Lower leg skin (tissue), 4 donors: ENCODE measurements at places on chromosomes 4 and X.

DNA sequence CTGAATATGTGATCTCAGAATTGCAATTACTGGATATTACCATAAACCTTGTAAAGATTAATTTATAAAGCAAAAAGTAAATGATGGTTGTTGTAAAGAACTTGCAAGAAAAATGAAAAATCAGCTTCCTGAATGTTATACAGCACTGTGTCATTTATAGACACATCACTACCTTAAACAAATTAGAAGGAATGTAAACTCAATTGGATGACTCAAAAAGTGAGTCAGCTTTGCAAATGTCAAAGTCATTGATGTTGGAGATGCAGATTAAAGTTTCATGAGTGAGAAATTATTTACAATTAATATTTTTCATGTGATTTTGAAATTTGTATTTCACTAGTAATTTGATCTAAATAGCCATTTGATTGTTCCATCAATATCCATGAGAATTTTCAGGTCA lies 193.2 kb downstream of the RAPGEF2 start:
- DNase-seq: no peak

- no peak for DNase-seq
These were observed 243.6 kb upstream of the CTSO start for GRCh38 chr4:156197216-156197615.

- DNase-seq: no peak
These were observed 1.2 kb downstream of the PNPLA4 start for GRCh38 chrX:7925867-7926472.

DNA sequence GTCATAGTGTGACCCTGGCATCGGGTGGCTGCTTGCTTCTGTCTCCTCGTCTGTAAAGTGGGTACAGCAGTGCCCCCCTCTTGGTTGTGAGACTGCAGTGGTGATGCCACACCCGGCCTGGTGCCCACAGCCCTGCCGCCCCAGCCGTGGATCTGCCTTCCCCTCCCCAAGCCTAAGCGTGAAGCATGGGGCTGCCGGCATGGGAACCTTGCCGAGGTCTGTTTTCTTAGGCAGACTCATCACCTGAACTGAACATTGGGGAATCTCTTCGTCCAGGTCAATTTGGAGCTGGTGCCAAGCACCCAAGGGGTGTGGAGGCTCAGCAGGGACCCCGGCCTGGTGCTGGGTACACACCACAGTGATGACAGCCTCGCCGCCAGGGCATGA lies 108.4 kb downstream of the PSAPL1 start:
- no peak for DNase-seq

GRCh38 chrX:30309139-30309571 lies at the start of gene NR0B1:
Gene NR0B1 (minus strand): TSS chrX:30309390. CDS start chrX:30309363, 27 bp downstream.
- no peak for DNase-seq

DNA sequence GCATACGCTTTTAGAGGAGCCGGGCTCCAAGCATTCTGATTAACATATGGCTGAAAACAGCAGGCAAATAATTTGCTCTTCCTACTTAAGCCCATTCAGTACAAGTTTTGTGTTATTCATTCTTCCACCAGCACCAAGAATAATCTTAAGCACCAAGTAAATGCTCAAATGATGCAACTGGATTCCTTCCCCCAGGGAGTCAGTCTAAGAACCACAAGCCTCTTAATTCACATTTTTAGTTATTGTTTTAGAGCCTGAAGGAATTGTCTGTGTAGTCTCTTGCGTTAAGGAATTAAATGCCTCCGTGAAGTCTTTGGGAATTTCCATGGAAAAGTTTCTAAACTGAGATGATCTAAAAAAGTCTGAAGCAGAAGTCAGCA lies 61.5 kb upstream of the MAGEB2 start:
- DNase-seq: no peak

DNA sequence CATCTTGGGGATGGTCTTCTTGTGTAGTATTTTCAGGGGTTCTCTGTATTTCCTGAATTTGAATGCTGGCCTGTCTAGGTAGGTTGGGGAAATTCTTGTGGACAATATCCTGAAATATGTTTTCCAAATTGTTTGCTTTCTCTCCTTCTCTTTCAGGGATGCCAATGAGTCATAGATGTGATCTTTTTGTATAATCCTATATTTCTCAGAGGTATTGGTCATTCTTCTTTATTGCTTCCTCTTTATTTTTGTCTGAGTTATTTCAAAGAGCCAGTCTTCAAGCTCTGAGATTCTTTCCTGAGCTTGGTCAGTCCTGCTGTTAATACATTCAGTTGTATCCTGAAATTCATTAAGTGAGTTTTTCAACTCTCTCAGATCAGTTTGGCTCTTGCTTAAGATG lies 73.1 kb downstream of the MAMLD1 start:
- DNase-seq: no peak

- DNase-seq: no peak
These were observed 72.0 kb downstream of the LRBA start for GRCh38 chr4:150943126-150943525.

DNA sequence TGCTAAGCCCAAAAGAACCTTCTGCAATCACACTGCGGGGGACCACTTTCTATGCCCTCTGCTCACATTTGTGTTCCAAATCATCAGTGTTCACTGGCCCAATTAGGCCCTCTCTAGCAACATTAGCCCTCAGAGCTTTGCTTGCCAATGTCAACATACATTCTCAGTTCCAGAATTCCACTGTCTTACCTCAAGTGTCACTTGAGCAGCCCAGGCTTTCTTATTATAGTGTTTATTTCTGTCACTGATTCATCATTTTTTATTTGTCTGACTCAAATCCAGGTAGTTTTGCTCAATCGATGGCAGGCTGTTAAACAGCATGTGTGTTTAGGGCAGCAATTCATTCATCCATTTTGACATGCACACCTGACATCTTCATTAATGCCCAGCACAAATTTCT lies 291.2 kb downstream of the TEX13A start:
- no peak for DNase-seq
